Lower leg skin (tissue), 4 donors: ENCODE measurements at places on chromosomes 6 and 20.

- no peak for DNase-seq
These were observed 92.4 kb upstream of the CEP85L start for GRCh38 chr6:118743746-118744145.

DNA sequence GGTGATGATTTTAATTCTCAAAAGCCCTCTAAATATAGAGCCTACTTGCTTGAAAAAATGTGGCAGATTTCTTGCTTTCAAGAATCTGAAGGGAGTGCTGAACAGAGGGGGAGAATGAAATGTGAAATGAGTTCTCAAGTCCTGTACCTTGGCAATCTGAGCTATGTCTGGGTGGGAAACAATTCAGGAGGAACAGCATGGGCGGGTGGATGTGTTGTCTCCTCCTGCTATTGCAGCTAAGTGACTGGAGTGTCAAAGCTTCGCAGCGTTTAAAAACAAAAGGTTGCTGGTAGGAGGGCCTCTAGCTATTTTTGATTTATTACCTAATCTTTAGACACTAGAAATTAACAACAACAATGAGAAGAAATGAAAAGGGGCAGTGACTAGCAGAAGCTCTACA, 102.5 kb upstream of the ARG1 start:
- DNase-seq, result no peak

GRCh38 chr6:32154514-32155161, 697 bp downstream of the PPT2 start:
- no peak for DNase-seq

DNA sequence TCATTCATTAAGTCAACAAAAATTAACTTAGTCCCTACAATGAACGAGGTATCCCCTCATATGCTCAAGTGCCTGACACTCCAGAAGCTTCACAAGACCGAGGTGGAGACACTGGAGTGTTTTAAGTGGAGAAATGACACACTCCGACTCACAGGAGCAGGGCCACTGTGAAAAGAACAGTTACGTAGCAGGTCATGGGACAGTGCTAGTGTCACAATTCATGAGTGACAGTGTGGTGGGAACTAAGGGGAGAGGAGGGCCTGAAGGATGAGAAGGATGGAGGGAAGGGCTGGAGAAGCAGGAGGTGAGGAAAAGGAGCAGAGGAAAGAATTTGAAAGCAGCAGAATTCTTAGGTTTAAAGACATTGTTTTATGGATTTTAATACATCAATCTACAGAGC, 1.3 kb upstream of the HLA-A start:
- no peak for DNase-seq

DNA sequence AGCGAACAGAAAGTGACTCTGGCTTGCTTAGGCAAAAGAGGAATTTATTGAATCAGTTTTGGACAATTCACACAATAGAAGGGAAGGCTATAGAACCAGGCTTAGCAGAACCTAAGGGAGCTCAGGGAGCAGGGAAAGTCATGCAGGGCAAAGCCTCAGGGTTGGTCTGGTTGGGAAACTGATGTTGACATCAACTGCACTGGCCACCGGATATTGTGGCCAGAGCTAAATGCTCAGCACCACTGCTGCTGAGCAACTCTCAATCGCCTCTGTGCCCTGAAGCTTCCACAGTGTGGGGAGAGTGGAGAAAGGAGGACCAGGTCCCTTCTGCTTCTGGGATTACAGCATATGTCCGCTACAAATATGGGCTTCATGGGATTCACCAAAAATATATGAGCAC, 93.3 kb upstream of the GCM1 start:
- DNase-seq, result no peak
